ENCODE measurements at places on chromosomes 16 and 17. TPM values are rescaled to one million over a fixed set of nuclear protein-coding genes. Genes with fewer than 3 reads are reported as not detected.

GRCh38 chr17:16001226-16001897, 1.7 kb downstream of the TTC19 start:
- DNase-seq = no peak

The KIF19 gene
- total RNA-seq = 0.18 TPM

The C1QTNF1 gene
- 0.96 TPM for total RNA-seq

DNA sequence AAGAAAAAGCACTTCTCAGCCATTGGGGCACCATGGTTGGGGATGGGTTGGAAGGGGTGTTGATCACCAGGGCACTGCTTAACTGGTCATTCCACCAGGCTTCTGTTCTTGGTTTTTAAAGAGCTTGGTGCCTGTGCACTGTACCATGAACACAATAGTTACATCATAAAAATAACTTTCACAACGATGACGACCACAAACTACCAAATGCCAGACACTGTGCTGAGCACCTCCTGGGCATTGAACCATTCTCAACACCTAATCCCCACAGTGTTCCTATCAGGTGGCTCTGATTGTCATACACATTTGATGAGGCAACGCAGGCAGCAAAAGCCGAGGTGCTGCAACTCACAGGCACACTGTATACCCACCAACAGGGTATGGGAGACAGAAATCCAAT, 208.0 kb downstream of the FOXL1 start:
- DNase-seq = no peak

GRCh38 chr17:57381498-57381897, 125.2 kb downstream of the MSI2 start:
- DNase-seq = no peak

The IRX6 gene
- total RNA-seq = not detected

GRCh38 chr17:39809221-39809620, 54.9 kb downstream of the IKZF3 start:
- no peak for DNase-seq

DNA sequence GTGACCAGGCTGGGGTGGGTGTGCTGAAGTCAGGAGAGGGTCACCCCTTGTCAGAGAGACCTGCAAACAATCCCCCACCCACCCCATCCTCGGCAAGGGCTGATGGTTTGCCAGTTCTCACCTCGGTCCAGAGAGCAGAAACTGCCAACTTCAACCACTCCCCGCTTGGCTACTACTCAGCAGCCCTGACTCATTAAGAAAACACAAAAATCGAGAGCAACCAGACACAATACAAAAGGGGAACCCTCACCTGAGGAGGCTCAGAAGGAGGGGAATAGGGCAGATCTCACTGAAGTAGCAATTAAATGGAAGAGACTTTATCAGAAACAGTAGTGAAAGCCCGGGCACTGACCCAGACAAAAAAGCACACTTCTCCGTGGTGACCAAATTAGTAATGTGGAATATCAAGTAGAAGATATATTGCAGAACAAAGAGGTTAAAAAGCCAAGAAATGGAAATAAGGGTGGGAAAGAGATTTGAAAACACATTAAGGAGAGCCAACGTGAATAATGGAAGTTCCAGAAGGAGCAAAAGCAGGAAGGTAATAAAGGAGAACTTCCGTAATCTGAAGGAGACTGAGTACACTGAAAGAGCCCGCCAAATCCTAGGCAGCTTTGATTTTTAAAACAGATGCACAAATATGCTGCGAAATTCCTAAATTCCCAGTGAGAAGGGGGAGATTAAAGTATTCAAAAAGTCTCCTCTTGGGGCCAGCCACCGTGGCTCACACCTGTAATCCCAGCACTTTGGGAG, 23.6 kb downstream of the CENPV start:
- DNase-seq = no peak

The PLEKHH3 gene
- total RNA-seq = 22.3 TPM

- DNase-seq = peak; percentile 88
These were observed 209.7 kb downstream of the RBFOX3 start for GRCh38 chr17:79400989-79401703.

- DNase-seq = no peak
These were observed 645 bp downstream of the NLGN2 start for GRCh38 chr17:7408252-7408727.

DNA sequence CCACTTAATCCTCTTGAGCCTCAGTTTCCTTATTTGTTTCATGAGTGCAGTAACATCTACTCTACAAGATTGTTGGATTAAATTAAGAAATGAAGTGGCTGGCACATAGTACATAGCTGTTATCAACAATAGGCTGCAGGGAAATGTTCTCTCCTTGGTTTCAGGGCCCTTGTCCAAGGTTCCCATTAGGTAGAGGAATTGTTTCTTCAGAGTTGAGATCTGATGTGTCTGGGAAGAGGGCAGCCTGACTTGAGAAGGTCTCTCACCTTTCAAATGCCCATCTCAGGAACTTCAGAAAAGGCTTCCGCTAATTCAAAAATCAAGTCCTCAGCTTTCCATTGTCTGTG, 87.6 kb downstream of the RAB11FIP4 start:
- DNase-seq = no peak

- DNase-seq = no peak
These were observed 21.3 kb downstream of the ASPA start for GRCh38 chr17:3497101-3497500.

The RAMP2 gene
- total RNA-seq = 11.7 TPM

GRCh38 chr17:49556223-49556943, 19.3 kb upstream of the NXPH3 start:
- peak; percentile 96 for DNase-seq

DNA sequence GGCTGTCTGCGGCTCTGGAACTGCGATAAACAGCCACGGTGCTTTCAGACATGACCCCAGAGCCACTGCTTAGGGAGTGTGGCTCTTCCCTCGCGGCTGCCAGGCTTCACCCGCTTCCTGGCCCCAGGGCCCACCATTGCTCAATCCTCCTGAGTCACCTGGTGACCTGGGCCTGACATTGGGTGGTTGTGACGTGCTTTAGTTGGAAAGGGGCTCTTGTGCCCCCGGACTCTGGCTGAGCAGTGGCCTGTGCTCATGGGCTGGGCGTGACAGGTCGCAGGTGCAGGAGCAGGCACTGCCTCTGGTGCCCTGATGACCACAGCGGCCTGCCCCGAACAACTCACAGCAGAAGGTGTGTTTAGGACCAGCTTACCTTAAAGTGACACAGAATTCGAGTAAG, 8.6 kb upstream of the NUDT16L1 start:
- DNase-seq = no peak

- no peak for DNase-seq
These were observed 2.3 kb downstream of the PRSS21 start for GRCh38 chr16:2819179-2819938.

DNA sequence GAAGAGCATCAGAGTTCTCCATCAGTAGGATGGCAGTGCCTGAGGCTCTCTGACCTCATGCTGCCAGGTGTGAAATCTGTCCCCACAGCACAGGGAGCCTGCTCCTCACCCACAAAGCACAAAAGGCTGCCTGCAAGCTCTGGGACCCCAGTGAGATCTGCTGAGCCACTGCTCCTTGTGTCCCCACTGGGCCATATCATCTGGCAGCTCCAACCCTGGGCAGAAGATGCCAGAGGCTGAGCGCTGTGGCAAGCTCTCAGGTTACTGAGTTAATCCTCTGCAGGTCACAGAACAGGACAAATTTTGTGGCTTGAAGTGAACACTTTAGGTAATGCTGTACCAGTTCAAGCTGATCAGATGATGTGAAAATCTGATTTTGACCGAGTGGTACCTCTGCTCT, 26.7 kb upstream of the ERN1 start:
- DNase-seq = no peak

DNA sequence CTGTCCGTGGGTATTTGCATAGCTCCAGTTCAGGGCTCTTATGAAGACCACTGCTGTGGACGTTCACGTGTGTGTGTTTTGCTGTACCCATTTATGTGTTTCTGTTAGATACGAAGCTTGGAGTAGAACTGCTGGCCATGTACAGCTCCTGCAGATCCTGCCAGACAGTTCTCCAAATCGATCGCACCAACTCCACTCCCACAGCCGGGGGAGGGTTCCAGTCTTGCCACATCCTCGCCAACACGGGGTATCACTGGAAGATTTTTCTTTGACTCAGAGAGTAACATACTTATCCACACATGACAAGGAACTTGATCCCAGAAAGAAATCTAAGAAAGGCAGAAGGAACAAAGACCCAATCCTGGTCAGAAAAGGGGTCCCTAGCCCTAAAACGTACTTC, 37.4 kb downstream of the TMEM186 start:
- DNase-seq = no peak

The ENPP7 gene
- not detected for total RNA-seq

DNA sequence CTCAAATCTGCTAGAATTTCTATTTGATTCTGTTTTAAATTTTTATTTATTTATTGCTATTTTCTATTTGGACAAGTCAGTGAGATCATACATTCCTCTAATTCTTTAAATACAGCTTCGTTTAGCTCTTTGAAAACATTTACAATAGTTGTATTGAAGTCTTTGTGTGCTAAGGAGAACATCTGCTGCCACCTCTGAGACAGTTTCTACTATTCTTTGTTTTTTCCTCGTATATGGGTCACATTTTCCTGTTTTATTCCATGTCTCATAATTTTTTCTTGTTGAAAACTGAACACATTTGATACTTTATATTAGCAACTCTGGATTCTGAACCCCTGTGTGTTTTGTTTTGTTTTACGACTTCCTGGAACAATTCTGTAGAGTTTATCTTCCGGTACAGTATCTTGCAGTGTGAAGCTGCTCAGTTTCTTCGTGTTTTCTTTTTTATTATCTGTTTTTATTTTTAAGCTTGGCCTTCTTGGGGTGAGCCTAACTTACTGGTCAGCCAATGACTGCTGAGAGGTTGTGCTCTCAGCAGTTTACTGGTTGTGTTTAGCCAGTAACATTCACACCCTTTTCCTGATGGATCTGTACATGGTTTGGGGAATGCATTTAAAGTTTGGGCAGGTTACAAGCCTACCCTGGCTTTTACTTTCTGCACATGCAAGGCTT, 99.0 kb downstream of the CA4 start:
- no peak for DNase-seq

The RND2 gene
- total RNA-seq = 50.7 TPM

DNA sequence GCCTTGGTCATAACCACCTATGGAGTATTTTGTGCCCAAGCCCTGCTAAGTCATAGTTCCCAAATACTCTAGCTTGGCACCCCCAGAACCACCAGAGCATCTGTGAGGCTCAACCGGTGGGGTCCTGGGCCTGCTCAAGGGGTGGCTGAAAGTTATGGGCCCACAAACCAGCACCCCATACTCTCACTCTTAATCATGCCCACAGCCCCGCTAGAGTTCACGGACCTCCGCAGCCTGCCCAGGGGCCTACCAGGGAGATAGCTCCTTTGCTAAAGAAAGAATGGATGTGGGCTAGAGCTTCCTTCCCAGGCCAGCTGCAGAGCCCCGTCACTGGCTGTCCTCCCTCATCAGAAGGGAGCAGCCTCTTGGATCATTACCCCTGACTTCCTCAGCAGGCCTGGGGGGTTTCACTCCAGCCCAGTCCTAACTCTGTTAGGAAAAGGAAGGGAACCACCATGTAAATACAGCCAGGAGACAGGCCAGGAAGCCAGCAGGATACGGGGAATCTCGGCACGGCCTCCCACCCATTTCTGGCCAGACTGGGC, 1.4 kb downstream of the GIT1 start:
- no peak for DNase-seq

The TBC1D3H gene
- total RNA-seq = not detected

DNA sequence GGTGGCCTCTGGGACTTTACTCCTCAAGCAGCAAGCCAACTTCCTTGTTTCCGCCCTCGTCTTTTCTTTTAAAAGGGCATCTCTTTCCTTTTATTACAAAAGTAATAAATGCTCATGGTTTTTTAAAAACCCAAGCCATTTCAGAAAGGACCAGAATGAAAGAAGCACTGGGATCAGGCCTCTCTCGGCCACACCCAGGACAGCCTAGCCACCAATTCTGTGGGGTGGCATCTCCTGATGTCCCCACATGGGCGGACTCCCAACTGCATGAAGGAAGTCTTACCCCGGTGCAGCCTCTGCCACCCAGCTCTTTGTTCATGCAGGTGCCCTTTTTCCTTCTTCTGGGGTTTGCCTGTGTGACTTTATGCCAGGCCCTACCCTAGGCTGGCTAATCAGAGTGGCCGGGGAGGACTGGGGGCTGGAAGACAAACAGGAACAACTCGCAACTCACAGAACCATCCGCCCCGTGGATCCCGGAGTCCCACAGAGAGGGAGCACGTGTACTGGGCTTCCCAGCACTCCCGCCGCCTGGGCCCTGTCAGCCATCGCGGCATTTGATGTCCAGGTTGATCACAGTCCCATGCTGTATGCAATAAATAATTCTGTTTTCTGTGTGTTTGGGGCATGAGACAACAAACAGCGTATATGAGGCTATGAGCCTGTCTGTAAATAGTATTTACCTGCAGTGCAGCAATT, 2.6 kb upstream of the RASD1 start:
- DNase-seq = no peak

GRCh38 chr16:47033176-47033575, 59.7 kb upstream of the DNAJA2 start:
- DNase-seq = no peak

The TMIGD1 gene
- not detected for total RNA-seq

- DNase-seq = no peak
These were observed 6.2 kb downstream of the RAB40B start for GRCh38 chr17:82692268-82692667.

- no peak for DNase-seq
These were observed 3.4 kb upstream of the HID1 start for GRCh38 chr17:74975943-74976342.

DNA sequence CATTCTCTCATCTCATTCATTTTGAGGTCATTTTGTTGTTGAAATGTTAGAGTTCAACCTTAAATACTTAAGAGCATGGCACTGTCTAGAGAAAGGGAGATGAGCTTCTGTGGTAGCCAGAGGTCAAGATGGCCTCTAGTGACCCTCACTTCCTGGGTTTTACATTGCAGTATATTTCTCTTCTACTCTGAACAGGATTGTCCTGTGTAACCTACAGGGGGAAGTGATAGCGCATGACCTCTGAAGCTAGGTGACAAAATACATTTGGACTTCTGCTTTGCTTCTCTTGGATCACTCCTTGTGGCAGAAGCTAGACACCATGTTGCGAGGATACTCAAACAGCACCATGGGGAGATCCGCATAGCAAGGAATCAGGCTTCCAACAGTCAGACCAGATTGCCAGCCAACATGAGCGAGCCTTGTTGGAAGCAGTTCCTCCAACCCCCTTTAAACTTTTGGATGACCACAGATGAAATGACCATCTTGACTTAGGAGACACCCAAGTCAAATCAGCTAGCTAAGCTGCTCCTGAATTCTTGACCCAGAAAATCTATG, 748.4 kb downstream of the MAF start:
- no peak for DNase-seq

- DNase-seq = no peak
These were observed 2.4 kb downstream of the BCL6B start for GRCh38 chr17:7025245-7025644.

GRCh38 chr17:31511580-31511979, 120.1 kb downstream of the RAB11FIP4 start:
- no peak for DNase-seq

- no peak for DNase-seq
These were observed 22.6 kb downstream of the SRCAP start for GRCh38 chr16:30721606-30722005.

- no peak for DNase-seq
These were observed 28.1 kb downstream of the TTYH2 start for GRCh38 chr17:74241431-74241830.

The NOD2 gene
- total RNA-seq = 0.17 TPM
